Iris pigment epithelial cell (primary cell): ENCODE measurements at places on chromosomes 5 and 9.

GRCh38 chr5:115267617-115268016 is 4.9 kb upstream of the PGGT1B start:
- peak; percentile 63 for DNase-seq

DNA sequence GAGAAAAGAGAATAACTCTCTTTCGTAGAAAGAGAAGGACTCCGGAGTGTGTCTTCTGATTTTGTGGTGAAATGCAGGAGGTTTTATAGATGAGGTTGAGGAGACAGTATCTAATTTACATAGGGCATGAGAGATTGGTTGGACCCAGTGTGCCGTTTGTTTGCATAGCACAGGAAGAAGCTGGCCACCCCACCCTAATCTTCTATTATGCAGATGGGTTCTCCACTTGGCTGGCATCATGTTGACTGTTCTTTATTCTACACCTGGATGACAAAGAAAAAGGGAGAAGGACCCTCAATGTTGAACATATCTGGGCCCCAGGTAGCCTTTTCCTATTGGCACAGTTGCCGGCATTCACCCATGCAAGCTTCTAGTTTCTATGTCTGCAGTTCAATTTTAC is 23.2 kb upstream of the MINAR2 start:
- no peak for DNase-seq

DNA sequence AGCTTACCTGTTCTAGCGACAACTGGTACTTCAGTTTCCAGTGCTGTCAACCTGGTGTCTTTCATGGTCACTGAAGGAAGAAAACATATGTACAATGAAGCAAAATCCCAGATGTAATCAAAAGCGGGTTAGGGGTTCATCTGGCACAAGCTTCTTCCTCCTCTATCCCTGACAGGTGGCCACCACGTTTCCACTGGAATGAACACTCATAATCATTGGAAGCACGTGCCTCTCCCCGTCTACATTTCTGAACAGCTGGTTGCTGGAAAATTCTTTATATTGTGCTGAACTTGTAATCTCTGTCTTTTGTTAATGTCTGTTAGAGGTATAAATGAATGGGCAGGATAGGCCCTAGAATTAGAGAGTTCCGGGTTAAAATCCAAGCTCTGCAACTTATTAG is 9.4 kb downstream of the TSC1 start:
- no peak for DNase-seq

GRCh38 chr9:37029304-37029775 is 4.7 kb downstream of the PAX5 start:
- no peak for DNase-seq

DNA sequence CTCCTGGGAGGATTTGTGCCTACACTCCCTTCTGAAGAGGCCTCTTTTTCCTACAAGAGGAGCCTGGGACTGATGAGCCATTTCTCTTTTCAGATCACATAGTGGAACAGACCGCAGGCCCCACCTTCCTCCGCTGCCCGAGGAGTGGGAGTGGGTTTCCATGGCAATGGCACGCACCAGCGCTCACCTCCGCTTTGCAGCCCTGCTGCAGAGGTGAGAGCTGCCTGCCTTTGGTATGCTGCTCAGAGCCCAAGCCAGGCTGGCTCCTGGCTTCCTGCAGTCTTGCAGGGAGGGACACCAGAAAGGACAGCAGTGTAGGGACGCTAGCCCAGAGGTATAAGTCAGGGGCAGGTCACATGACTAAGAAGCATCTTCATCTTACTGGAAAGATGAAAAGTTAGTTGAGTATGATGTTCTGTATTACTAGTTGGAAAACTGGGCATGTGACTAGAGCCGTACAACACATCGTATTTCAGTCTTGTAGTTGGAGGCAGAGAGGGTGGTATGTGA is 12.4 kb downstream of the PTTG1 start:
- no peak for DNase-seq

DNA sequence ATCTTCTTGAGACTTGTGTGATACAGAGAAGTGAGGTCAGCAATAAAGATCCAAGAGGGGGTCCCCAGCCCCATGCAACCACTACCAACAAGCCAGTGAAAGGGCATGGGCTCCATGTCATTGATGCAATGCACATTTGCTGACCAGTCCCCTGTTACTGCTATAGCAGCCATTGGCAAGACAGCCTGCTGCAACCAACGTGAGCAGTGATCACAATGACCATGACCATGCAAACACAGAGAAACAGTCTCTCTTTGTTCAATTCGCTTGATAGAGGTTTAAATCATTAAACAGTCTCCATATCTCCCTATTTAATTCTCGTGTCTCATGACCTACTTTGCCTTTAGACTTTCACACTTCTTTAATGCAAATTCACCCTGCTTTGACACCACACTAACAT is 30.0 kb upstream of the FOXB2 start:
- no peak for DNase-seq

DNA sequence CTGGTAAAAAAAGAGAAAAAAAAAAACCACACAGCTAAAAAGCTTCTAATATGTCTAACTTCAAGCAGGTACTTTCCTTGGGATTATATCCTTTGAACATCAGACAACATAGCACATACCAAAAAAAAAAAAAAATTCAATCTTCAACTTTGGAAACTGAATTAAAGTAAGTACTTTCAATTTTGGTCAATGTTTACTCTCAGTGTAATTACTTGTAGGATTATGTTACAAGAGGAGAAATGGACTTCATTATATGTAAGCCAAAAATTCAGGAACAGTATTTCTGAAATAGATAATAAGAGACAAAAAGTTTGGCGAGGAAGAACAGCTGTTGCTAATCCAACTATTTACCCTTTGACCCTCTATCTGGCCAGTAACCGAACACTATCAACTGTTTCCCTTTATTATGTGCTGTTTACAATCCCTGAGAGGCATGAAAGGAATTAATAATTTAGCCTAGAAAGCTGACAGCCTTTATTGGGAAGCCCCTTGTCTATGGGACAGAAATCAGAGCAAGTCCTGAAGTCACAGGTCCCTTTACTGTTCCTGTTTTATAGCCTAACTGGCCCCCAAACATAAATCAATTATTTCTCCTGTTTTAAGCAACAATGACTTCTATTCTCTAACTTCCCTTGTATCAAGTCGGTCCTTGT is 46.6 kb downstream of the NR6A1 start:
- no peak for DNase-seq

- DNase-seq = no peak
These were observed 11.4 kb upstream of the PTGDS start for GRCh38 chr9:136965771-136966484.

DNA sequence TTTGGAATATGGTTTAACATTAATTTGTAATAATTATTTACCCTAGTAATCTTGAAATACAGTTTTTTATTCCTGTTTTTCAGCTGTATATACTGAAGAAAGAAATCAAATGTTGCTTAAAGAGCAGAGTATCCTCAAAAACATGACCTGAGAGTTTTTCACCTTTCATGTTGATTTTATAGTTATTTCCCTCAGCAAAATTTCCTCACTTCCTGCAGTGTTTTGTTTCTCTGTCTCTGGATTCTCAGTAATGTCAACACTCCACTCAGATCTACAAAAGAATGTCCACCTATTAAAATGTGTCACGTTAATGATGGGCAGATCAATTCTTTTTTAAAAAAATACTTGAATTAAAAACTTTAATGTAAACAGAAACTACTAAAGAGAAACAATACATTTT is 398.3 kb downstream of the ANXA1 start:
- no peak for DNase-seq

DNA sequence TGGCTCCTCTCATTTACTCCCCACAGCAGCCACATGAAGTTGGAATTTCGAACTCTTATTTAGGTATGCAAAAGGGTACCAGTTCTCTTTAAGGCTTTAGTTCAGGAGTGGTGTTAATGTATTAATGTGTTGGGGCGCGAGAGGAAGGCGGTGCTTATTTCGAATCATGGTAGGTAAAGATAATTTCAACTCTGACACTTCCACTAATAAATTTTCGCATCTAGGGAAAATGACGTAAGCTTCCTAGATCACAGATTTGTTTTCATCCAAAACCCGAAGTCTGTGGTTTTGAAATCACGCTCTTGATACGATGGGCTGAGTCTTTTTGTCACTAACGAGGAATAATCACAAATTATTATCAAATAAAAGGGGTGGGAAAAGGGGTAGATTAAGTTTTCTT is 681 bp downstream of the PPWD1 start:
- peak; percentile 27 for DNase-seq

- no peak for DNase-seq
These were observed 578.6 kb downstream of the ACTL7B start for GRCh38 chr9:108277216-108277615.

- DNase-seq = peak; percentile 18
These were observed 6.1 kb downstream of the SUSD3 start for GRCh38 chr9:93064392-93065134.
